ENCODE measurements at places on chromosomes 3 and 15. TPM values are rescaled to one million over a fixed set of nuclear protein-coding genes. Genes with fewer than 3 reads are reported as not detected.

FAIM gene
- 15.1 TPM for total RNA-seq

FOXB1 gene
- total RNA-seq: not detected

FOXL2NB gene
- not detected for total RNA-seq

RTP3 gene
- total RNA-seq: not detected

GUCA1C gene
- total RNA-seq: not detected

FGF12 gene
- total RNA-seq: 0.42 TPM

SPTSSB gene
- not detected for total RNA-seq

ABHD17C gene
- 0.63 TPM for total RNA-seq

MKRN3 gene
- not detected for total RNA-seq

ALDH1A3 gene
- total RNA-seq: 69.6 TPM

CORO2B gene
- 12.6 TPM for total RNA-seq

C3orf20 gene
- not detected for total RNA-seq
